Right kidney (tissue), 9 donors: ENCODE measurements at places on chromosomes 1 and 21.

DNA sequence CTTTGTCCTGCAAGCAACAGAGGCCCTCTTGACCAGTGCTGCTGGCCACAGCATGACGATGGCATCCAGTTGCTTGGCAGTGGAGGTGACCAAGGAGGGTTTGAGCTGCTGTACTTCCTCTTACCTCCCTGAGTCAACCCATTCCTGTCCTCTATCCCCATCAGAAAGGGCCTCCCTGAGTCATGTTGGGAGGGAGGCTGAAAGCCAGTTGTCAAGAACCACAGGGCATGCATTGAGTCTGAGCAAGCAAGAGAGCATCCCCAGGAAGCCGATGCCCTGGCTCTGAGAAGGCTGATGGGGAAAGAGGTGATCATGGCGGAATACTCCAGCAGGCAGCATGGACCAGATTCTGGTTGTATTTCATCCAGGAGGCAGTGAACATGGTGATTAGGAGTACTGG lies 69.6 kb downstream of the LACTBL1 start:
- no peak for DNase-seq

GRCh38 chr1:85042413-85042812 lies 5.9 kb downstream of the MCOLN3 start:
- no peak for DNase-seq

- no peak for DNase-seq
Measured at GRCh38 chr1:39462074-39462473, 29.4 kb upstream of the BMP8A start.

DNA sequence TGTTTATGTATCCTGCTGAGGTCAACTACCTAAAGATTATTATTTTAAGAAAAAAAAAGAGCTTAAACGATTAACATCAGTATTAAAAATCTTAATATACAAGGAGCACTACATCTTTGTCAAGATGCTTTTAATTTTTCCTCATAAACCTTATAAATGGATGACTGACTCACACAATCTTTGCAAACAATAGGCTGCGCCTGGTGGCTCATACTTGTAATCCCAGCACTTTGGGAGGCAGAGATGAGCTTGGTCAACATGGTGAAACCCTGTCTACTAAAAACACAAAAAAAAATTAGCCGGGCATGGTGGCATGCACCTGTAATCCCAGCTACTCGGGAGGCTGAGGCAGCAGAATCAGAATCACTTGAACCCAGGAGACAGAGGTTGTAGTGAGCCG lies 1.7 kb downstream of the KHDC4 start:
- DNase-seq: no peak

DNA sequence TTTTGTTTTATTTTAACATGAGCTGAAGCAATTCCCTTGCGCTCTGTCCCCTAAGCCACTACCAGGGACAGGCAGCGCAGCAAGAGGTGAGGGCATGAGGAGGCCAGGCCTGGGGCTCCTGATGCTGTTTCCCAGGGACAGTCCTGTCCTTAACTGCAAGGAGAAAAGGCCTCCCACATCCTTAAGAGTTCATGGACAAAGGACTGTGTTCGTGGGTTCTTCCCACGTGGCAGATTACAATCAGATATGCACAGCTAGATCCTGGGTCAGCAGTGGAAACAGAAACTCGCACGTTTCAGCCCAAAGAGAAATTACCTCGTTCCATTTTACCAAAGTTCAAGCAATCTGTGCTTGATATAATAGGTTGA lies 85.8 kb downstream of the MIS18A start:
- no peak for DNase-seq

DNA sequence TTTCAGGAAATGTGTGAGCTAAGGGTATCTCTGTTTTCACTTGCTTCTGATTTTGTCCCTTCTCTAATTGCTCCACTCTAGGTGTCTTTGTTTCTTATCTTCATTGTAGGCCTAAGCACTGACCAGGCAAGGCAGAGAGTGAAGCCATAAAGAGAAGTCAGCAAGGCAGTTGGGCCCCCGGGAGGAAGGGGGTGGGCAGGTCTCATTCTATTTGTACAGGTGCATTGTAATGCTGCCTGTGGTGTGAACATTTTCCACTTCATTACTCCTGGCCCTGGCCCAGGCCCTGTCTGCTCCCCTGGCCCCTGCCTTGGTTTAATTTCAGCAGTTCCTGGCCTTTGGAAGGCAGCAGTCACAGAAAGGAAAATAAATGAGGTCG lies 86.4 kb upstream of the JUN start:
- peak; percentile 47 for DNase-seq

DNA sequence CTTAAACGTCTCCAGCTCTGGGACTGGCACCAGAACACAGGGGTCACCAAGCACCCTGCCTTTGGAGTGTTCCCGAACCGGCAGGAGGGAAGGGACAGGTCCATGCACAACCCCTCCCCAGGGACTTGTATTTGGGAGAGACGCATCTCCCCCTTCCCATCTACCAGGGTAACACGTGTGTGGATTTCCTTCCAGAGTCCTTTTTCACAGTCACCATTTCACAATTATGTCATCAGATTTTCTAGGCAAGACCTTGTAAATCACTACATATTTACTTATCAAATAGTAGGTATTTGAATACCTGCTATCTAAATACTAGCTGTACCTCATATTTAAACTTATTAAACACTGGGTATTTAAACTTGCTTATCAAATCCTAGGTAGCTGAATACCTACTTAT lies 57.4 kb upstream of the AJAP1 start:
- DNase-seq: no peak

- DNase-seq: no peak
Measured at GRCh38 chr1:20073256-20073655, 3.3 kb downstream of the PLA2G5 start.

DNA sequence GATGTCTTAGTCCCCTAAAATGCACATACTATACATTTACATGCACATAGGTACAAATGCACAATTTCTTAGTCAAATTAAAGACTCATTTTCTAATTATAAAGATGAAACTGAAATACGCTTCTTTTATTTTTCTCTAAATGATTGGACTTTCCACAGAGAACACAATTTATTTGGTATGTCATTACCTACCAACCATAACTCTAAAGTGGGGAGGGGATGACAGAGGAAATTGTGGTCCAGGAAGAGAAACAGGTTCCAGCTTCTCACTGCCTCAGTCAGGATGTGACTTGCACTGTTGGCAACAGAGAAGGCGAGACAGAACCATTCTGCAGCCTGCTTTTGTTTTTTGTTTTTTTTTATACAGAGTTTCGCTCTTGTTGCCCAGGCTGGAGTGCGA lies 1189.2 kb downstream of the PLA2G4A start:
- DNase-seq: no peak

GRCh38 chr1:2941907-2942306 lies 79.4 kb upstream of the ACTRT2 start:
- no peak for DNase-seq

- no peak for DNase-seq
Measured at GRCh38 chr1:181767001-181767708, 283.8 kb downstream of the CACNA1E start.

DNA sequence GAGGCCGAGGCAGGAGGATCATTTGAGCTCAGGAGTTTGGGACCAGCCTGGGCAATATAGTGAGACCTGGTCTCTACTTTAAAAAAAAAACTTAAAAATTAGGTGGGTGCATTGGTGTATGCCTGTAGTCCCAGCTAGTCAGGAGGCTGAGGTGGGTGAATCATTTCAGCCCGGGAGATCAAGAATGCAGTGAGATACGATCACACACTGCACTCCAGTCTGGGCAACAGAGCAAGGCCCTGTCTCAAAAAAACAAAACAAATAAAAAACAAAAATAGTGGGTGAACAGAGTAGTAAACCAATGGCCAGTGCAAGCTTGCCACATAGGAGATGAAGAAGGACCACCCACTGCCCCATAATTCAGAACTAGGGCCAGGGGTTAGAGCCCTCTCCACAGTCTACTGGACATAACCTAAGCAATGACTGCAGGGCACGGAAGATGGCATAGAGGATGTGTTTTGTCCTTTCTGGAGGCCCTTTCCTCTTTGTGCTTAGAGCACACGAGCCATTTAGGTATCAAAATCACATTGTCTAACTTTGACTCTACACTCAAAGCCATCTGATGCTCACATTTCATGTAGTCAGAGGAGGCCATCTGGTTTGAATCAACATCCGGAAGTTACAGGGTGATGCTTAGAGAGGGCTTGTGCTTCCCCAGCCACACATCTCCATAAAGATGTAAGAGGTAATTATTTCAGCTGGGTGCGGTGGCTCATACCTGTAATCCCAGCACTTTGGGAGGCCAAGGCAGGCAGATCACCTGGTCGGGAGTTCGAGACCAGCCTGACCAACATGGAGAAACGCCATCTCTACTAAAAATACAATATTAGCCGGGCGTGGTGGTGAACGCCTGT lies 12.6 kb downstream of the CD2 start:
- no peak for DNase-seq

GRCh38 chr1:47658161-47658920 lies 220.5 kb downstream of the FOXD2 start:
- DNase-seq: no peak

GRCh38 chr1:181097242-181097641 lies 8.7 kb downstream of the IER5 start:
- no peak for DNase-seq

GRCh38 chr1:4219826-4220225 lies 319.8 kb upstream of the C1orf174 start:
- DNase-seq: no peak

DNA sequence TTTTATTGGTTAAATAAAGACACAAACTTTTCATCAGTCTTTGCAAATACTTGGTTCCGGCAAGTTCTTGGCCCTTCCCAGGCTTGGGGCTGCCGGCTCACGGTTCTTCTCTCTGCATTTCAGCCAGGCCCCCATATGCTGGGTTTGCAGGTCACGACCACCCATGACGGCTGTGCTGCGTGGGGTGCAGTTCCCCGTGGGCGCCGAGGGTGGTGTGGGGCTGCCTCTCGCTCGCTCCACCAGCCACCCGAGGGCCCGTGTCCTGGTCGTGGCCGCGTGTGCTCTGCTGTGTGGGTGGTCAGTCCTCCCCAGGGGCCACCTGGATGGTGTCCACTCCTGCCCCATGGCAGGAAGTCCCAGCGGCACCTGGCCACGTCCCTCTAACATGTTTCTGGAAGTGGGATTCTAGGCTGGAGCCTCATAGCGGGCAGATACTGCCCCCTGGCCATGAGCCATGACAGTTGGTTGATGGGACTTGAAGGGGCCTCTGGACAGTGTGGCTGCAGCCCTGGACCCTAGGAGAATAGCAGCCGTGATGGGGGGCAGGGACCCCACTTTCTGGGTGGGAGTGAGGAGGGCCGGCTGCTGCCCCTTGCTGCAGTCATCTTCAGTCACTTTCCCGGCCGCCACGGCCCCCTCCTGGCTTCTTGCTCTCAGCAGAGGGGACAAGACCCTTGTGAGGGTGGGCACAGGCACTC lies 46.3 kb downstream of the SKI start:
- DNase-seq: no peak

GRCh38 chr1:167562702-167563101 lies 9.1 kb upstream of the CREG1 start:
- no peak for DNase-seq

GRCh38 chr1:78377356-78377928 lies 113.3 kb upstream of the PTGFR start:
- DNase-seq: no peak

DNA sequence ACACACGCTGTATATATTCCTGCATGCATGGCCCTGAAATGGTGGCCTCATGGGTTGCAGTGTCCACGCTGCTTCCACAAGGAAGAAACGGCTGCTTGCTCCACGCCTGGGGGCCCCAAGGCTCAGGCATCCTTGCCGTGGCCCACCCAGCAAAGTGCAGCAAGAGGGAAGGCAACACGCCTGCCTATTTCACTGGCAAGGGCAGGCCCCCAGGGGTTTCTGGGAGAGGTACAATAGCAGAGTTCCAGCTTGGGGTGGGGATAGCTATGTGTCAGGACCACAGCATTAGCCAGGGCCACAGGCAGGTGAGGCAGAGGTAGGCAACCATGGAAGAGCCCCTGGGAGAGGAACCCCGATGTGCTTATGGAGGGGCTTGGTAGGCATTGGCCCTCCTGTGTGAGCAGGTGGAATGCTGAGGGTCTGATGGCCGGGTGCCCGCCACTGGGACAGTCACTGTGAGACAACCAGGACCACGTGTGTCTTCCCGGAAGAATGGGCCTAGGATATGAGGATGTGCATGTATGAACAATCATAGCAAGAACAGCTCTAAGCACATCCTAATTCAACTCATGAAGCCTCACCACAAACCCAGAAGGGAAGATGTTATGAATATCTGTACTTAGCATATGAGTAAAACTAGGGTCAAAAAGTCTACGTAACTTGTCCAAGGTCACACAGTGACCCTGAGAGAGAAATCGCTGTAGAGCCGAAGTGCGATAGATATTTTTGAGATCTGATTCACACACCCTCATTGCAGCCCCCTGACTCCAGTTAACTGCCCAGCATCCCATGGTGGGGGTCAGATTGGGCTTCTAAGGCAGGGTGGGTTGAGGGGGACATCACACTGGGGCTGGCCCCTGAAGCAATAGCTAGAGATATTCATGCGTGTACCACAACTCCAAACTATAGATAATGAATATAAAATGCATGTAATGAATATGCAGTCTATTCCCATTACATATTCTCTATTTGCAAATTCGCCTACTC lies 11.8 kb downstream of the TFF2 start:
- no peak for DNase-seq

GRCh38 chr21:29238967-29239290 lies 59.8 kb upstream of the BACH1 start:
- no peak for DNase-seq

DNA sequence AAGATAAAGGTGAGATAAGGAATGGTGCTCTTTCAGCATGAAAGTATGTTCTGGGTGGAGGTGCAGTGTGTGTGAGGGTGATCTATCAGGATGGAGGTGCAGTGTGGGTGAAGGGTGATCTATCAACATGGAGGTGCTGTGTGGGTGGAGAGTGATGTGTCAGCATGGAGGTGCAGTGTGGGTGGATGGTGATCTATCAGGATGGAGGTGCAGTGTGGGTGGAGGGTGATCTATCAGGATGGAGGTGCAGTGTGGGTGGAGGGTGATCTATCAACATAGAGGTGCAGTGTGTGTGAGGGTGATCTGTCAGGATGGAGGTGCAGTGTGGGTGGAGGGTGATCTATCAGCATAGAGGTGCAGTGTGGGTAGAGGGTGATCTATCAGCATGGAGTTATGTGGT lies 12.3 kb upstream of the MAP10 start:
- no peak for DNase-seq

- no peak for DNase-seq
Measured at GRCh38 chr1:200880212-200880611, 7.4 kb downstream of the GPR25 start.

GRCh38 chr1:155017946-155018316 lies 15.3 kb downstream of the ZBTB7B start:
- no peak for DNase-seq

GRCh38 chr21:25722631-25723030 lies 12.1 kb downstream of the ATP5PF start:
- DNase-seq: no peak
